ENCODE measurements at places on chromosomes 11 and 22.
A peak's percentile ranks its signal among the peaks of the same experiment; 100 is the strongest.

GRCh38 chr22:31678748-31679147 is 16.7 kb upstream of the PISD start:
- no peak for DNase-seq

GRCh38 chr11:106238704-106239360 is 161.4 kb downstream of the AASDHPPT start:
- DNase-seq: no peak

DNA sequence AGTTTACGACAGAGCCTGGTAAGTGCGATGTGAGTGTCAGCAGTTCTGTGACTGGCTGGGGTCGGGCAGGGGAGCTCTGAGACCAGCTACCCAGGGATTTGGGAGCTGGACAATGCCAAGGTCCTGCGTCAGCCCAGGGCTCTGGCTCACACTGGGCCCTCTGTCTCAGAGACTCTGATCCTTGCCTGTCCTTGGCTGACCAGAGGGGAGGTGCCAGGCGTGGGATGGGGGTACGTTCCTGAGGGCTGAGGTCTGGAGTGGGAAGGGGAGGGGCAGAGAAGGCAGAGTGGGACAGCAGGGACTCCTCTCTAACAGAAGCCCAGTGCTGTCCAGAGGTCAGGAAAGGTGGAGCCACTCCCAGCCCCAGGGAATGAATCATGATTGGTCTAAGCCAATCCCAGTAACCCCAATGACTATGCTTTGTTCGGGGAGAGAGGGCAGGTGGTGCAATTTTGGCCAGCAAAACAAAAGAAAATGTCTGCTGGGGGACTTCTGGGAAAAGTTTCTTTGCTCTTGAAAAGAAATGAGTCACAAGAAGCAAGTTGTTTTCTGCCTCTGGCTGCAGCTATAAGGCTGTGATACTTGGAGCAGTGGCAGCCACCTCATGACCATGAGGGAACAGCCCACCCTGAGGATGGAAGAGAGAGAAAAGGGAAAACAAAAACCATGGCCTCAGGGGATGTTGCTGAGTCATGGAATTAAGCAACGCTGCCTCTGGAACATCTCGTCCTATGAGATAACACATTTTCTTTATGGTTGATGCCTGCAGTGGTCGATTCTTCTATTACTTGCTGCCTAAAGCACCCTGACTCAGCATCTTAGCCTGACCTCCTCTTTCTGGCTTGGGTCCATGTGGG is 108.3 kb downstream of the CHST1 start:
- no peak for DNase-seq

GRCh38 chr22:36729321-36729720 is 25.8 kb upstream of the CACNG2 start:
- DNase-seq: no peak

- no peak for DNase-seq
Observed at GRCh38 chr22:35458547-35459422, 58.8 kb downstream of the MCM5 start.

- DNase-seq: no peak
Observed at GRCh38 chr11:689625-690024, 5.4 kb downstream of the DEAF1 start.

- DNase-seq: no peak
Observed at GRCh38 chr11:128315933-128316332, 271.4 kb downstream of the ETS1 start.

- DNase-seq: peak; percentile 59
Observed at GRCh38 chr11:69044111-69045013, 4.4 kb upstream of the TPCN2 start.

DNA sequence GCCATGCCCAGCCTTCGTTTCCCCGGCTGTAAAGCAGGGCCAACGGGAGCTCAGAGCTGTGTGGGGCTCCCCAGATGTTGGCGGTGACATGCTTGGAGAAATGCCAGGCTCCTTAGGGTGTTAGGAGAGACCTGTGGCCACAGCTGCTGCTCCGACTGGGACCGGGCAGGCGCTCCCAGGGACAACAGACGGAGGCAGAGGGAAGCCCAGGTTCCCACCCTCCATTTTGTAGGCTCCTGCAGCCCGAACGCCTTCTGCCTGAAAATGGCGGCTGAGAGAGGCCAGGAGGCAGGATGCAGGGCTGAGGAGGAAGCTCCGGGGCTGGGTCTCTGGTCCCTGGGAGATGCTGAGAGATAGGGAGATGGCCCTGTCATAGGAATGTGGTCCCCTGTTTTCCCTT is 10.0 kb downstream of the CD6 start:
- DNase-seq: no peak

- no peak for DNase-seq
Observed at GRCh38 chr11:126736682-126737572, 263.6 kb downstream of the KIRREL3 start.

DNA sequence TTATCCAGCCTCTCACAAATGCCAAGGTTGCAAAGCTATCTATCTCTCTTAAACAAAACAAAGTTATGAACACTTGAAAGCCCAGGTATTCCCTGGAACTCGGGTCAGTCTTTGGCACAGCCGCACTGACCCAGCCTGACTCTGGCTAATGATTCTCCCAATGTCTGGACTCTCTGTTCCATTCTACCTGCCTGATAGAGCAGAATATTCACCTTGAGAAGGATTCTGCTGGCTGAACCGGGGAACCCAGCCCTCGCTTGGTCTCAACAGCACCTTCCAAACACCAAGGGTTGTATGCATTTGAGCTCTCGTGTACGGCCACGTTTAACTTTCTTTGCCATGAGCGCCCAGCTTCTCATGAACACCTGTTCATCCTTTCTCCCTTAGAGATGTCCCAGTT is 116.8 kb downstream of the ZBTB16 start:
- DNase-seq: no peak

DNA sequence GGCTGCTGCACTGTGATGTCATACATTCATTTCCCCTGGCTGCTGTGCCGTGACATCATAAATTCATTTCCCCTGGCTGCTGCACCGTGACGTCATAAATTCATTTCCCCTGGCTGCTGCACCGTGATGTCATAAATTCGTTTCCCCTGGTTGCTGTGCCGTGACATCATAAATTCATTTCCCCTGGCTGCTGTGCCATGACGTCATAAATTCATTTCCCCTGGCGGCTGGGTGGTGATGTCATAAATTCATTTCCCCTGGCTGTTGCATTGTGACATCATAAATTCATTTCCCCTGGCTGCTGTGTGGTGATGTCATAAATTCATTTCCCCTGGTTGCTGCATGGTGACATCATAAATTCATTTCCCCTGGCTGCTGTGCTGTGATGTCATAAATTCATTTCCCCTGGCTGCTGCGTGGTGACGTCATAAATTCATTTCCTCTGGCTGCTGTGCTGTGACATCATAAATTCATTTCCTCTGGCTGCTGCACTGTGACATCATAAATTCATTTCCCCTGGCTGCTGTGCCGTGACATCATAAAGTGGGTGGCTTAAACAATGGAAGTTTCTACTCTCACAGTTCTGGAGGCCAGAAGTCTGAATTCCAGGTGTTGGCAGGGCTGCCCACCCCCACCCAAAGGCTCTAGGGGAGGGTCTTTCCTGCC is 301.1 kb downstream of the SHANK2 start:
- DNase-seq: no peak

- DNase-seq: no peak
Observed at GRCh38 chr22:35373781-35374180, 7.1 kb upstream of the HMOX1 start.

DNA sequence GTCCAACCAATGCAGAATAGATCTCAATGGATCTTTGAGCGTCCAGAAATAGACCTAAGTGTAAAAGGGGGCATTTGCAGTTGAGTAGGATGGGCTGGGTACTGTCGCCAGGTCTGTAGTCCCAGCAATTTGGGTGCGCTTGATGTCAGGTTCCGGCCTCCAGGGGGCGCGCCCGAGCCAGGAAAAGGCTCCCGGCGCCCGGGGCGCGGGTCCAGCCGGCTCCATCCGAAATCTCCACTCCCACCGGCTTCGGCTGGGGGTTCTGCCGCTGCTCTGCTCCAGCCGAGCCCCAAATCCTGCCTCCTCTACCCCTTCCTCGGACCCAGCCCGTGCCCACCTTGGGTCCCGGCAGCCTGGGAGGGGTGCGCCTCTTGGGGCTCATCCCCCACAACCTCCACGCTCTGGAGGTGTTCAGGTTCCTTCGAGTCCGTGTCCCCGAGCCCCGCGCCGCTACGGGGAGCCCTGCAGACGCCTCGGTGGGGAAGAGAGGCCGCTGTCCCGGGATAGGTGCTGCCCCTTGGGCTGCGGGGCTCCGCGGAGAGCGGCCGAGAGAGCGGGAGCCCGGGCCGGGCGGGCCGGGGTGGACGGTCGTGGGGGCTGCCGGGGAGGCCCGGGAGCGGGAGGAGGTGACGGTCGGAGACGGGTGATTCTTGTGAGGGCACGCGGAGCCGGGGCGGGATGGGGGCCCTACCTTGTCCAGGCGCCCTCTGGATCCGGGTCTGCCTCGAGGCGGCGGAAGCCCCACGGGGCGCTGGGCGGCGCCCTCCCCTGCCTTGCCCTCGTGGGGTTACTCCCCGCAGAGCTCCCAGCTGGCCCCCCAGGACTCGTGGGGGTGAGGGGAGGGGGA is 13.0 kb upstream of the CYB5R3 start:
- DNase-seq: no peak

- no peak for DNase-seq
Observed at GRCh38 chr11:20131788-20132666, 28.2 kb downstream of the DBX1 start.

DNA sequence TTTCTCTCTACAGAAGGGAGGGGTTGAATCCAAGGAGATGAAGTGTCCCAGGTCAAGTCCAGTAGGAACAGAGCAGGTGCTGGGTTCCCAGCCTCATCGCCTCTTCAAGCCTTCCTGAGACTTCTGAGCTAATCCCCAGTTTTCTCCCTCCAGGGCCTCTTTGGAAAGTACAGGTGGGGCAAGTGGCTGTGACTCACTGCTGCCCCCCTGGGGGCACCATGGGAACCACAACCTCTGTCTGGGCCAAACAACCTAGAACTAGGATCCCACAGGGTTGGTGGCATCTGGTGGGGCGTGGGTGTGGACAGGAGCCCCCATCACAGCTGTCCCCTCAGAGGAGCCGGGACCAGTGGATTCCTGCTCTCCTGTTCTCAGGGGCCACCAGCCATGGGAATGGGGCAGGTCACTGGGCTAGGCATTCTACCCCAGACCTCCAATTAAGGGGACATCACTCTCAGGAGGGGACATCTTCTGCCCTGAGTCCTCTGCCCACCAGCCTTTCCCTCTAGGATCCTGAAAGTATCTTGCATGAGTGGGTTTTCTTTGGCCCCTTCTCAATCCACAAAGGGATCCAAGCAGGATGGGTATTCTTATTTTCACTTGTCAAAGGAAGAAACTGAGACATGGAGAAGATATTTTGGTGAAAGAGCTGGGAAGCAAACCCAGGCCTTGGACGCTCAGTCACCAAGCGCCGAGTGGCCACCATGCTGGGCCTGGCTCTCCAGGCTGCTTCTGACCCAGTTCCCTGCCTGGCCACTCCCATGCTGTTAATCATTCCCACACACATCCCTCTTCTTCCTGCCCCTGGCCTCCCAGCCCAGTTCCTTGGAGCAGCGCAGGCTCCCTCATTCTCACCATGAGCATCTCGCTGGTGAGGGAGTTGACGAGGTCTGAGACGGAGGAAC is 23.8 kb downstream of the LRRC10B start:
- DNase-seq: no peak

GRCh38 chr11:47161134-47161854 is 15.4 kb downstream of the ARFGAP2 start:
- no peak for DNase-seq

DNA sequence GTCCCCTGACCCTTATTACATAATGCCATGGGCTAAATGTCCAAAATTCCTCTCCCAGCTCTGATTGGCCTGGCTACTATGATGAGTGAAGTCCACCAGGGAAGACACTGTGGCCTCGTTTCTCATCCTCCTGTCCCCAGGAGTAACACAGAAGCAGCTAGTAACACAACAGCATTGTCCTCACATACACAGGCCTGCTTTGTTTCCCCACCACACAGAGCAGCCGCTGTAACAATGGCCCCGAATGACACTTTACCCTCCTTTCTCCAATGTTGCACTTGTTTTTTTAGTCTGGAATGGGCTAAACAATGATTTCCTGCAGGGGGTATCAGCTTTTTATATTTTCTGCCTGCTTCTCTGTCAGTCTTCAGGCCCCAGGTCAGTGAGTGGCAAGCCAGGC is at the start of gene PRR5L:
Gene PRR5L (plus strand): TSS at position 363 of the 400 bp plus-strand sequence. CDS start 104,834 bp downstream, outside the sequence.
- no peak for DNase-seq

- no peak for DNase-seq
Observed at GRCh38 chr11:71998649-71999310, at the start of gene IL18BP. Gene IL18BP, plus strand, starts transcription at chr11:71998909. Its CDS starts 1,076 bp downstream, at chr11:71999985.

DNA sequence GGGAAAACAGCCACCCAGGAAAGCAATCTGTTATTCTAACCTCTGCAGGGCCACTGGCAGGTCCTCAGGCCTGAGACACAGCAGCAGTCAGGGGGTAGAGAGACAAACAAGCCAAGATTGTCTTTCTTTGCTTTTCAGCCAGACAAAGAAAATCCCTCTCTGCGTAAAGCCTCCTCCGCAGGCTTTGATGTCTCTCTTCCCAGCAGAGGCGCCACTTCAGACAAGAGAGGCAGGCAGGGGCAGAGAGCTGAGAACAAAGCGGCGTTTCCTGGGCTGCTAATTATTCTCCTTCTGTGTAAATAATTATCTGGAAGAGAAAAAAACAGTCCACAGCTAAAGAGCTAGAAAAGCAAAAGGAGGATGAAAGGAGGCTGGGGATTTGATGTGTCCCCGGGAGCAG is 102.7 kb upstream of the SEZ6L start:
- no peak for DNase-seq

GRCh38 chr22:47267513-47268282 is 505.2 kb downstream of the TBC1D22A start:
- no peak for DNase-seq

DNA sequence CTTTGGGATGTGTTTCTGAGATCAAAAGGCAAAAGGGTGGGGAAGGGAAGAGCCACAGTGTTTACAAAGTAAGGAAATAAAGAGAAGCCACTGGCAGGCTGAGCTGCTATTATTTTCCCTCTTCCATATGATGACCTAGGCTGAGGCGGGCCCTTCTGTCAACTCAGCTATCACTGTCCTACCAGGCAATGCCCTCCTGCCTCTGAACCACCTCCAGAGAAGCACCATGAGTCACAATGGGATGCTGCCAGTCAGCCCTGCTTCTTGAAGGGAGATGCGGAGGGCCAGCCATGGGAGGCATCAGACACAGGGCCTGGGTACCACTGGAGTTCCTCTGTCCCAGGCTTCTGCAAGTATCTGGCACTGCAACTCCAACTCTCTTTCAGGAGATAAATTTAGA is 107.9 kb upstream of the BID start:
- DNase-seq: no peak
